H9 (cell line): ENCODE measurements at places on chromosomes 16 and 17.

GRCh38 chr17:36592316-36592715, 637 bp downstream of the DHRS11 start:
- DNase-seq, result peak; percentile 76

- no peak for DNase-seq
Observed at GRCh38 chr16:3842994-3843393, 37.5 kb downstream of the CREBBP start.

DNA sequence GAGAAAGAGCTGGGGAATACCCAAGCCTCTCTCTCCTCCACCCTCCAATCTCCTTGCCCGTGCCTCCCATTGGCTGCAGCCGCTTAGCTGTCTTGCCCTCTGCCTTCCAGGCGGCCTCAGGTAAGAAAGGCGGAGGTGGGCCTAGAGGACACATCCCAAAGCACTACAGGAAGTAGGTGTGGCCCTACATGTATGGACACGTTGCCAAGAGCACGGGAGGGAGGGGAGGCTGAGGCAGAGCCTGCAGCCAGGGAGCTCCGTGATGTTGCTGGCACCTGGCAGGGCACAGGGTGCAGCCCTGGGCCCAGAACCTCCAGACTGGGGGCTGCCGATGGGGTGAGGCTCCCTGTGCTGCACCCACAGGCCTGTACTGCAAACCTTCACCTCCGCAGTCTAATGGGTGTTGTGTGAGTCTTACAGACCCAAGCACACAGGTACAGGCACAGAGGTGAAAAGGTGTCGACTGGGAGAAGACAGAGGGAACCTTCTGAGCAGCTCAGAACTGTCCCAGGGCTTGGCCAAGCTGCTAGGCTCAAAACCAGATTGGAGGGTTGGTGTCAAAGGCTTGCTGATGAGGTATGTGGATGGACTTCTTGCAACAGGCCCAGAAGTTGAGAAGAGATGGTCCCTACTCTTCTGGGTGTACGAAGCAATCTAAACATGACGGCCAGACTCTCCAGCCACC, 23.5 kb upstream of the FOXK2 start:
- DNase-seq, result peak; percentile 97

DNA sequence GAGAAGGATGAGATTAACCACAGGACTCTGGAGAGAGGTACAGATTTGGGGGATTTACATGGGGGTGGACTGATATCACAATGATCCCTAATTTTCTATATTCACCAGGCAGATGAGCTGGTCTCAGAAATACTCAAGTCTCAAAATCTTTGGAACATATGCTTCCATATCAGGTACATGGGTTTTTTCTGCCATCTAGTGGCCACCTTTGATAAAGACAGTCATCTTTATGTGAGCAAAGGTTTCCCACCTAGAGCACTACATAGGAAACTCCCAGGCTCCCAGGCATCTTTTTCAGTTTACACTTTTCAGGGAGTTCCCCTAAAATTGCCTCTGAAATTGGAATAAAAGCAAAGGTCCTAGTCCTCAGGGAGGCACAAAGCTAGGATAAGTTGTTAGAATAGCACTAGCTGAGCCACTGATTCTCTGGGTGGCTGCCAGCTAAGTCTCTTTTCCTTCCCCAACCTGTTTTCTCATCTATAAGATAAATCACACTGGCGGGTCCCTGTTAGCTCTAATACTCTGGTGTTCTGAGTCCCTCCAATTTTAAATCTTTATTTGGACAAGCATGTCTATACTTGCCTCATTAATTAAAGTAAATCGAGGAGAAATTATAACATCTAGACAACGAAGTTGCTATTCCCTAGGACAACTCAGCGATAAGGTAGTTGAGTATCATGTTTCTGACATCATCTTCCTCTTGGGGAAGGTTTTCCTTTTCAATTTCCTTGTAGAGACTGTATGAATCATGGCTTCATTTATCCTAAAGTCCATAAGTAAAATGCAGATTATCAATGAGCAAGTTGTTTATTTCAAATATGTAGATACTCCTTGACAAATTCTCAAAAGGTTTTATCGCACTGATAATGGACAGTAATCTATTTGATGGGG, 19.0 kb upstream of the MON1B start:
- DNase-seq, result no peak

GRCh38 chr16:718922-719321, 2.0 kb upstream of the ANTKMT start:
- DNase-seq, result no peak
